Stimulated activated CD8-positive, alpha-beta memory T cell treated with anti-CD3 and anti-CD28 coated beads, Interleukin-4, amount 100 ng/mL, for 24 hours (primary cell): ENCODE measurements at places on chromosomes 1 and 21.

DNA sequence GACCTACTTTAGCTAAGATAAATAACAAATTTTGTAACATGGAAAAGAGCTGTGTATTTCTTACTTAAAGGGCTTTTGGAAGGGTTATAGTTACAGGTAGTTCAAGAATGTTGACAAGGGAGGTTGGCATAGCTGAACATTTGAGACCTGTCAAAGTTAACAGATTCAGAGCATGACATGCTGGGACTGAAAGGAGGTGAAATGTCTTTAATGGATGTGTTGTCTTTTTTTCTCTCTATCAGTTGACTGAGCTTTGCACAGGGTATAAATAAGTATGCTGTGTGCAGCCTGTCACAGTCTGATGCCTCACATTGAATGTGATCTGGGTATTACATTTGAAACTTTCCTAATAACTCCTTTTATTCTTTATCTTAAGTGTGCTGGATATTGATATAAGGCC lies 411.9 kb upstream of the ZP4 start:
- DNase-seq, result no peak

- no peak for DNase-seq
These were observed 225.9 kb downstream of the KAZN start for GRCh38 chr1:14824314-14824915.

DNA sequence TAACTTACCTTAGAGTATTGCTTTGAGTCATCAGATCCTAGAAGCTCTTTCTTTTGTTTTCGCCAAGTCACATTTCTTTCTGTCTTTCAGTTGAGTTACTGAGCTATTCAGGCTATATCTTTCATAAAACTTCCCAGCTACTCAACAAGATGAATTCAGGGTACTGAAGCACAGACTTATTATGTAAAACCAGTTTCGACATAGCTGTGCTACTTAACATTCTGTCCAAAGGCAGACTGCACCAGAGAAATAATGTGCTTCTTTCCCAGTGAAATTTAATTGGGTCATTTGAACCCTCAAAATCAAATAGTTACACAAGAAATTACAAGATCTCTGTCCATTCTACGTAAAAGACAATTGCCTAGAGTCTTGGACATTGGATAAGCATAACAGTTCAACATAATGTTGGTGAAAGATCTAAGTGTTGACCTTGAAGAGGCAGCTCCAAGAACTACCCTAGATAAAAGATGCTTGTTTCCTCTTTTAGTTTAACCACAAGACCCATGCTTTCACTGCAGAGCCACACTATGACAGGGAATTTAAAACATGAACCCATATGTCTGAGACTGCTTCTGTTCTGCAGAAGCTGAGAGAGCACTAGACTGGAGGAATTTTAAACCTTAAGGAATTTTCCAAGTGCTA lies 163.2 kb downstream of the LRRC40 start:
- DNase-seq, result no peak

DNA sequence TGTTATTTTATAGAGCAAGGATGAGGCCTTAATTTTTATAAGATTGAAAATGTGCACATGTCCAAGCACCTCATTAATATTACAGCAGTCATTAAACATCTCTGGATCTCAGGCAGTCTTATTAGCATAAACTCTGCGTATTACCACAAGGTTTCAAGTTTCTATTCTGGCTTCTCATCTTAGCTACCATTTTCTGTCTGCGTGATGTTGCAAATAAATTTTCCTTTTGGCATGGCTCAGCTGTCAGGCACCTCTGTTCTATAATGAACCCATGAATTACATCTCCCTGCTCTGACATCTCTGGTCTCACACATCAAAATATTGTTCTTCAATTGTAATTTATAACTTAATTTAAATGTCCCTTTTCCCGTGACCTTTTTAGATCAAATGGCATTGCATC lies 156.5 kb downstream of the SLC45A1 start:
- DNase-seq, result no peak

DNA sequence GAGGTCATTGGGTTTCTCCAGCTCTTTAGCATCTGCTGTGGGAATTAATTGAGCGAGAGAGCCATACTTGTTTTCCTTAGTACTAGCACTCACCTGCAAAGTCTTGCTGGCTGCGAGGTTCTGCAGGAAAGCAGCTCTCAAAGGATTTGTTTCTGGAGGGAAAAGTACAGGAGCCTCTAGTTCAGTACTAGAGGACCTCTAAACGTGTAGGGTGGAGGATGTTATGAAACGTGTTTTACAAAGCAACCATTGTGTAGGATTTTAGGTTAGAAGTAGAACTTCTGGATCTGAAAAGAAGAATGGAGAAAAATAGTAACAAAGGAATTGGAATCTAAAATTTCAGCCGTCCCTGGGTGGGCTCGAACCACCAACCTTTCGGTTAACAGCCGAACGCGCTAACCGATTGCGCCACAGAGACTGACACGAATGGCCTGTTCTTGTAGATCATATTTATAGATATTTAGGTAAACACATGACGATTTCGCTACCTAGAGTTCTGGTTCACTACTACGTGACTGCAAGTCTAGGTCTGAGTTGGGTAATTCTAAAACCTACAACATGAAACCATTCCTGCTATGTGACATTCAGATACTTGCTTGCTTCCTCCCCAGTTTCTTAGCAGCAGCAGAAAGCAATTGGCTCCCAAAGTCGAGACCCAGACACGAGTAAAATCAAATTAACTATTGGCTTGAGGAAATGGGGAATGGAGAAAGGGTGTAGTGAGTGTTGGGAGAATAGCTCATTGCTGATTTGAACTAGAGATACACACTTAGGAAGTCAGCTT lies 60.2 kb upstream of the CFAP126 start:
- DNase-seq, result peak; percentile 24

- no peak for DNase-seq
These were observed 188.5 kb downstream of the HLX start for GRCh38 chr1:221067721-221068120.

- no peak for DNase-seq
These were observed 2.2 kb downstream of the SHISA4 start for GRCh38 chr1:201890806-201891450.
